ENCODE measurements at places on chromosomes 2 and 18.

- DNase-seq: no peak
Observed at GRCh38 chr18:9105420-9105819, 2.9 kb downstream of the NDUFV2 start.

GRCh38 chr2:67479261-67479660 lies 82.1 kb downstream of the ETAA1 start:
- no peak for DNase-seq

- DNase-seq: no peak
Observed at GRCh38 chr18:78904179-78904531, 75.5 kb upstream of the SALL3 start.

- no peak for DNase-seq
Observed at GRCh38 chr2:225456619-225457260, 57.2 kb downstream of the NYAP2 start.

- DNase-seq: no peak
Observed at GRCh38 chr2:232415138-232415690, 8.6 kb downstream of the ALPG start.

Data from RPMI8226 (cell line).